ENCODE measurements at places on chromosomes 4 and X. TPM values are rescaled to one million over a fixed set of nuclear protein-coding genes. Genes with fewer than 3 reads are reported as not detected.

- no peak for DNase-seq
Observed at GRCh38 chrX:47232803-47233332, at the start of gene USP11. Gene USP11, plus strand, starts transcription at chrX:47233009. Its CDS starts 35 bp downstream, at chrX:47233044.

The PCSK1N gene
- total RNA-seq = 0.74 TPM

GRCh38 chrX:72115380-72115779, 16.3 kb downstream of the RTL5 start:
- DNase-seq = no peak

The CCDC160 gene
- not detected for total RNA-seq

GRCh38 chr4:176413171-176413570, 93.4 kb downstream of the SPCS3 start:
- no peak for DNase-seq

DNA sequence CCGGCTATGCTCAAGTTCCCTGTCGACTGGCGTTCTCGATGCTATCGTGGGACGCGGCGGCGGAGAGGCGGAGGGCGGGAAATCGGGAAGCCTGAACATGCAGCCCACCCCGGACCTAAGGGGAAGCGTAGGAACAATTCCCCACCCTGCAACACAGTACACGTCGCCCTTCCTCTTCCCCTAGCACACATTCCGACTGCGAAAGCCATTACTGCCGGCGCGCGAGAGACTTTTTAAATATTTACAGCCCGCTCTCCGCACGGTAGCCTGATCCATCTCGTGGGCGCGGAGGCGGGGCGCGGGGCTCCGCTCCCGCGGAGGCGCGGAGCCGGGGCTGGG, 48.1 kb upstream of the BCOR start:
- DNase-seq = no peak

DNA sequence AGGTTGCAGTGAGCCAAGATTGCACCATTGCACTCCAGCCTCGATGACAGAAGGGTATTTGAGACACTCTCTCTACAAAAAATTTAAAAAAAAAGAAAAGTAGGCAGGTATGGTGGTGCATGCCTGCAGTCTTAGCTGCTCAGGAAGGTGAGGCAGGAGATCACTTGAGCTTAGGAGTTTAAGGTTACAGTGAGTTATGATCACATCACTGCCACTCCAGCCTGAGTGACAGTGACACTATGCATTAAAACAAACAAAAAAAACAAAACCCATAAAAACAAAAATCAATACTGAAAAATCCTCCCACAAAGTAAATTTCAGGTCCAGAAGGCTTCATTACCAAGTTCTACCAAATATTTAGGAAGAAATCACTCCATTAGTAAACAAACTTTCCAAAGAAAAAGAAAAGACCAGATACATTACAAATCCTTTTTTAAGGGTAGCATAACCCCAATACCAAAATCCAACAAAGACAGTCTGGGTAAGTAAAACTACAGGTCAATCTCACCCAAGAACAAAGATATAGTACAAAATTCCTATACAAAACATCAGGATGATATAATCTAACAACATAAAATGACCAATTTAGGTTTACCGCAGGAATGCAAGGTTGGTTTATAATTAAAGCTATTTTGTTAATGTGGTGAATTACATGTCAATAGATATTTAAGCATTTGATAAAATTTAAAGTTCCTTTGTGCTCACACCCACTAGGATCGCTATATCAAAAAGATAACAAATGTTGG, 11.7 kb downstream of the NELFA start:
- no peak for DNase-seq

The ADH7 gene
- not detected for total RNA-seq

The DDIT4L gene
- 0.19 TPM for total RNA-seq

DNA sequence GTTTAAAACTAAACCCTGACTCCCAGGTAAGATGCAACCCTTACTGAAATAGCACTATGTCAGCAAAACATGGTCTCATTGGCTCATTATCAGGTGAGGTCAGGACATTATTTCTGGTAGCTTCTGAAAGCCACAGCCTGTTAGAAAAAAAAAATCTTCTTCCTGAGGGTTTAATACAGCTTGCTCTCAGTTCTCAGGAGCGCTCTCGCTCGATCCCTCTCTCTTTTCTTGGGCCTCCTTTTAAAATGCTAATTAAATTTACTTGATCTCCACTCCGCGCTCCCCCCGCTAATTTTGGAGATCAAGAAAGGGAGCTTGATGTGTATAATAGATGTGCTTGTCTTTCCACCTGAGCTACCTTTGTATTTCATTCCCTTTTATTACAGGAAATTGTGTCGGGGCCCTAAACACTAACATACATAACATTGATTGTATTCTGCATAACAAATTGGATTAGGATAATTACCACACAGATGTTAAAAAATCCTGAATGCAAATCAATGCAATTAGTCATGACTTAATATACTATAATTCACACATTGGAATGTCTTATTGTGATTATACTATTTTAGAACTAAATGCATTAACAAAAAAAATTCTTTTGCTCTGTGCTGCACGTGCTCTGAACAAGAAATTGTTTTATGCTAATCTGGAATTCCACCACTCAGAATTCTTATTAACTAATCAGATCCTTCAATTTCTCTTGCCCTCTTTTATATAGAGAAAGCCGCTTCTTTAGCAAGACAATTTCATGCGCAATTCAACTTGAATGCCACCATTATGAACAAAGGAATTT, 101.6 kb upstream of the TEX13D start:
- DNase-seq = no peak

DNA sequence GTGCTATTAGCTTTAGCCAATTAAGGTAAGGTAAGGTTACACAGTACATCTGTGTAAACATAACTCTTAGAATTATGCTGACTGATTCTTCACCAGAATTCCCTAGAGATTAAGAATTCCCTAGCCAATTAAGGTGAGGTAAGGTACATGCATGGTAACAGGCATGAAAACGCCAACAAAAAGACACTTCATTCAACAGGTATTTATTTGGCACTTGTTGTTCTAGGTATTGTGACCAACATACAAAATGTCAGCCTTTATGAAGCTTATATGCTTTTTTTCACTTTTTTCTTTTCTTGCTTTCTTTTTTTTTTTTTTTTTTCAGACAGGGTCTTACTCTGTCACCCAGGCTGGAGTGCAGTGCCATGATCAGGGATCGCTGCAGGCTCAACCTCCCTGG, 47.2 kb downstream of the EDNRA start:
- DNase-seq = no peak

DNA sequence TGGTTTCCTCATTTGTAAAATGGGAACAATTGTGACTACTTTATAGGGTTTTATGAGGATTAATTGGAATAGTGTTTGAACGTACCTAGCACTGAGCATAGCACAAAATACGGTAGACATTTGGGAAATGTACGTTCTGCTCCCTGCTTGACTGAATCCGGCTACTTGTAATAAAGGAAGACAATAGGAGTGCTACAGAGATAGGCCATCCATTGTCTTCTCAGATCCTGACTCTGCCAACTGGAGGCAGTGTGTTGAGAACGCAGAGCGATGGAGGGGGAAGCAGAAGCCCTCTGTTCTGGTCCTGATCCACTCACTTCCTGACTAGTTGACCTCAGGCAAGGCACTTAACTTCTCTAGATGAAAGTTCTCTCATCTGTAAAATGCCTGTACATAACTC, 26.4 kb downstream of the ENPP6 start:
- DNase-seq = no peak

GRCh38 chrX:87515836-87516235, 1.8 kb upstream of the KLHL4 start:
- DNase-seq = no peak

- DNase-seq = no peak
Observed at GRCh38 chr4:105184316-105184980, 37.8 kb downstream of the TET2 start.

The AMBN gene
- total RNA-seq = not detected

GRCh38 chr4:41294445-41295062, 37.8 kb downstream of the UCHL1 start:
- DNase-seq = no peak

GRCh38 chr4:104494822-104495559, at the start of gene CXXC4:
Gene CXXC4, minus strand, starts transcription at chr4:104494894. Its CDS starts 3,092 bp downstream, at chr4:104491802.
- DNase-seq = peak; percentile 64

The SFRP2 gene
- 0.23 TPM for total RNA-seq

- DNase-seq = no peak
Observed at GRCh38 chr4:138897811-138898226, 117.8 kb upstream of the NOCT start.

DNA sequence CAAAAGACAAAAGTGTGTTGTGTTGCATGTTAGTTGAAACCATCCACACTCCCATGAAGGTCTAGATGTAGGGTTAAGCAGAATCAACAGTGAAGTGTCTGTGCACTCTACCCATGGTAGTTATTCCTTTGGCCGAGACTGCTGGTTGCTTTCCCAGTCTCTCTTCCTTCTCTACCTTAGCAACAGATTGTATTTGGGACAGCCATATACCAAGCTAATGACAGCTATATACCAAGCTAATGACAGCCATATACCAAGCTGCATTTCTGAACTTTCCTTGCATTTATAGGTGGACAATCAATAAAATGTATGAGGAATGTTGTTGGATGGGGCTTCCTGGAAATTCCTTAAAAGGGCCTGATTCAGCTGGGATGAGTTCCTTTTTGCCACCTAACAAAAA, 80.5 kb upstream of the ENPEP start:
- DNase-seq = no peak

- no peak for DNase-seq
Observed at GRCh38 chr4:38310446-38311043, 350.3 kb downstream of the PTTG2 start.

DNA sequence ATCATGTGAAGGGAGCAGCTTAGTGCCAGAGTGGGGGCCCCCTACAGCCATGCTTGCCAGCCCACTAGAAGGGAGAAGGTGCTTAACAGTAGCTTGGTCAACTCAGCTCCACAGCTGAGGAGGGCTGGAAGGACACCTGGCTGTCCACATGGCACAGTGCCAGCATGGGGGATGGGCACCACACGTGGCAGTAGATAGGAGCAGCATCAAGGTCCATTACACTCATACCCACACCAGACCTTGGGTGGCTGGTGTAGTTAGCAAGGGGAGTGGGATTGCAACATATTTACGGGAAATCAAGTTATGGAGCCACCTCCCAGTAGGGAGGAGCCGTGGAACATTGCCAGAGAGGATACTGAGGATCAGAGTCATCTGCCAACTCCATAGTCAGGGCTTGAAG, 37.9 kb upstream of the SLC4A4 start:
- DNase-seq = no peak

DNA sequence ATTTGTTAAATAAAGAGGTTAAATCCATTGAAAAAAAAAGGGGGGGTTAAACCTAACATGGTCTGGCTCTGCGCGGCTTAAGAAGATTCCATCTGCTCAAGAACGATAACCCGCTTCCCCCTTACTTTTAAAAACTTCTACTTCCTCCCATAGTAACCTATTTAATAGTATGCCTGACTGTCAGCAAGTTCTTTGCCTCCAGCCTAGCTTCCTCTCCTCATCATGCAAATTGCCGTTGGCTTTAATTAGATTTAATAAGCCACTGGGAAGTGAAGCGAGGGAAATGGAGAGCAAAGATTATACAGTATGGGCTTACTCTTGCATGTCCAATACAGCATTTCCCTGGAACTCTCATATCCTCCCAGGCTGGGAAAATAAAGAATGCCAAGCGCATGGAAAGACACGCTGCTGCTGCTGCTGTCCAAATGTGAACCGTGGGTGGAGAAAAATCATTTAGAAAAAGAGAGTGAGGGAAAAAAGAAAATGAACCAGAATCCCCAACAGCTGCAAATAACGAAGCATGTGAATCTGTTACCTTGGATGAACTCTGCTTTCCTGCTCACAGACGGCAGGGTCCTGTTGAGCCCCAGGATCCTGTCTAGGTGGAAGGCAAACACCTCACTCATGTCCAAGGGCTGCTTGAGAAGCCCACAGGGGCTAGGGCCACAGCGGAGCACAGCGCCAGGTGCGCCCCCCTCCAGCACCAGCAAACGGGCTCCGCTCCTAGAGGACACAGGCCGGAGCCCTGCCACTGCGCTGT, 2.7 kb downstream of the GASK1B start:
- no peak for DNase-seq

DNA sequence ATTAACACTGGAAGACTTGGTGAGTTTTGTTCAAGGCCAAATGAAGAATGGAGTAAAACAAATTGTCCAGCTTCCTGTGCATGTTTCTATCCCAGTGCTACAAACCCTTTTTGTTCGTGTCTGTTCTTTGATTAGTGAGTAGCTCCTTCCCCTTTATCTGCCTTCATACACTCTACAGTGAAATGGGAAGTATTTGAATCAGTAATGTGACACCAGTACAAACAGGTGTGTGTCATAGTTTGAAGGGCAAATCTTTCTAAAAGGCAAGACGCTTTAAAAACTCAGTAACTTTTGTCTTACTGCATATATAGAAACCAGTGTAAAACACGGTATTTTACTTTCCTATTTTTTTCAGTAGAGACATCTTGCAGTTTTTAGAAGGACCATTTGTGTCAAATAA, 5.9 kb downstream of the ARHGEF38 start:
- no peak for DNase-seq

- no peak for DNase-seq
Observed at GRCh38 chr4:87032884-87033533, 98.2 kb downstream of the AFF1 start.

- no peak for DNase-seq
Observed at GRCh38 chr4:52907510-52907909, 45.4 kb downstream of the RASL11B start.

The FRG2 gene
- not detected for total RNA-seq

- DNase-seq = no peak
Observed at GRCh38 chrX:9622128-9622527, 143.5 kb downstream of the GPR143 start.

DNA sequence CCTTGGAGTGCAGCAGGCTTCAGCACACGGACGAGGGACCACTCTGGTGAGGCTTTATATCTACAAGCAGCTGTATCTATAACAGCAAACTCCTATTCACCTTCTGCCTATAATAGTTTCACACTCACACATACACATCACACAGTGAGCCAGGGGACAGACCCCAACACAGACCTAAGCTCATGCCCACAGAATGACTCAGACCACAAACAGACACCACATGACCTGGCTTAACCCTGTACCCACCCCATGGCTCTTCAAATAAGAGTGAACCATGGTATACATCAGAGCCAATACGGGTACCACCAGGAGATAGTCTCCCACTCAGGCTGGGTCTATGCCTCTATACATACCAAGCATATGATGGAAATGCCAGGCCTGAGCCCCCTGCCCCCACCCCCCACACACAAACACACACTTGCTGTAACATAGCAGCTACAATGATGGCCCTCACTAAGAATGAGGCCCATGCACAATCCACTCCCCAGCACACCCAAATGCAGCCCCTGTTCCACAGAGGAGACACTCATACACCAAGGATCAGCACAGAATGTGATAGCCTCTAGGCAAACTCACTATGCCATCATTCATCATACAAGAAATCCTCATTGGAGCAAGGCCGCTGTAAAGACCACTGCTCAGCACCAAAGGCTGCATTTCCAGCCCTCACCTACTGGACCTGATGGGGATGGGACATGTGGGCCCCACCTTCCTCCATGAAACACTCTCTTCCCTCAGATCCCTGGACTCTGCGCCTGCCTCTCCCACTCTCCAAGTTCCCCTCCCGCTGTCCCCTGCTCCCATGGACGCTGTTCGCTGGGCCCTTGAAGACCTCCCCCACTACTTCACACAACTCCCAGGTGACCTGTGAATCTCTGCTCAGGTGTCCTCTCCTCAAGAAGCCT, 62.1 kb upstream of the XIAP start:
- DNase-seq = peak; percentile 27

Measured in spleen (tissue), 13 donors.